ENCODE measurements at places on chromosomes 4 and X.

- DNase-seq: no peak
These were observed 8.4 kb upstream of the JCHAIN start for GRCh38 chr4:70674731-70675130.

DNA sequence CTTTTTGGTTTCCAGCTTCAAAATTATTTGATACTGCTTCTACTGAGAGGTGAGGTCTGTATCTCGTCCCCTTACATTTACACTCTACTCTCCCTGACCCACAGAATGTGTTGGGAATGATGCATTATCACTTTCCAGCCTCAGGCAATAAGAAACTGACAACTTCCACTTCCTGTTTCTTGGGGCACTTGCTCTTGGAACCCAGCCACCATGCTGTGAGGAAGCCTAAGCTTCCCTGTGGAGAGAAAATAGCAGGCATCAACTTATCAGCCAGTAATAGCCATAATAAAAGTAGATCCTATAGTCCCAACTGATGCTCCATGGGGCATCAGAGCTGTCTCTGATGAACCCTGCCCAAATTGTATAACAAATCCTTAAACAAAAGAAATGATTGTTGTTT lies 32.6 kb downstream of the RELL1 start:
- DNase-seq: no peak

GRCh38 chr4:21209860-21210259 lies 509.6 kb downstream of the PACRGL start:
- DNase-seq: no peak

- DNase-seq: no peak
These were observed 60.7 kb upstream of the PLAC1 start for GRCh38 chrX:134718966-134719317.

DNA sequence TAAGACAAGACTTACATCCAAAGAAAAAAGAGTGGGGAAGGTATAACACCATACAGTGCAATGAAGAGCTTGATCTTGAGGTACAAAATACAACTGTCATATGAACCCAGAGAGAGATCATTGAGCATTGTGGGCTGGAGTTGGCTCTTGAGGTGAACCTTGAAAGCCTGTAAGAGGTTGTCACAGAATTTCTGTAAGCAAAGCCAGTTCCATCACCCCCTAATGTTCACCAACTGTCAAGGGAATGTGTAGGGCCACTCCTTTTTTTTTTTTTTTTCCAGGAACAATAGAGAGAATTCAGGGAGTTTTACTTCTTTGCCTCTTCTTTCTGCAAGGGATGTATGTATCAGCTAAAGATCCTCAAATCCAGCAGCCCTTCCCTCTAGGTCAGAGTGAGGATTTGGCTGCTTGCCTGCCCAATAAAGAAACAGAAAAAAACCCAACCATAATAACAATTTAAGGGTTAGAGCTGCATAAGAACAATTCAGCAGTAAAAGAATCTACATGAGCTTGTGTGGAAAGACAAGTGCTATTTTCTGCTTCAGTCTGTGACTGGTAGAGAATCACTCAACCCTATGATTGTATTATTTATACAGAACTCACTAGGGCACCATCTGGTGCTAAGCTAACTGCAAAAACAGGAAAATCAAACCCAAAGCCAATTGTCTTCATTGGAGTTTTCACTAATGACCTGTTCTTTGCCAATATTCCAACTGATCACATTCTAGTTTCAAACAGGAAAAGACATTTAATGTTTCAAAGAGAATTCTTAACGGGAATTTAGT lies 217.5 kb upstream of the TEX13C start:
- DNase-seq: no peak

DNA sequence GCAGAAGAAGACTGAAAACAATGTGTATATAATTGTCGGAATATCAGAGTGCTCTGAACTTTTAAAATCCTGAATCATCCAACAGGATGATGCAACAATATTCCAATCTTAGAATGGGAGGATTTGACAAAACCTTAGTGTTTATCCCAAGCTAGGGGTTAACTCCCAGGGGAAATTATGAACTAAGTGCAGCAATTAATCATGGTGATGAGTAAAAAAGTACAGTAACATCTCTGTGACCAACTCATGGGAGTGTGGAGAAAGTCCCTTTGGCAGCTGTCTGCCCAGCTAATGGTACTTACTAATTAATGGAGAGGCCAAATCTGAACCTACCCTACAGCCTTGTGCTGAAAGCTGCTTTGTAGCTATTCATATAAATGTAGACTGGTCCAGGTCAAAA lies 257.6 kb upstream of the DDX53 start:
- no peak for DNase-seq

DNA sequence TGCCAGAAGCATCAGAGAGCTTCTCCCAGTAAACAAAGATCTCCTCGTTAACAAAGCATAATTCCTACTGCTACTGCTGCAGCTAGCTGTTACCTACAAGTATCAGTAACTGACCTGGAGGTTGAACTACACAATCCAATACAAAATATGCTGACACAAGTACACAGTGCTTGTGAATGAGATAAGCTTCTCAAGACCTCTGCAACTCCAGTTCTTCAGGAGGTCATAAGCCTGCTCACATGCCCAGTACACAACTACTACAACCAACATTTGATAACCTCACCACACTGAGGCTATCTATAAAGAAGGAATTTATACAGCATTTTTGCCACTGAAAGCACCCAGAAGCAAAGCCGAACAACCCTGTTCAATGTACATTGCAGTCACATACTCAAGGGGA lies 66.7 kb upstream of the SMARCAD1 start:
- no peak for DNase-seq

DNA sequence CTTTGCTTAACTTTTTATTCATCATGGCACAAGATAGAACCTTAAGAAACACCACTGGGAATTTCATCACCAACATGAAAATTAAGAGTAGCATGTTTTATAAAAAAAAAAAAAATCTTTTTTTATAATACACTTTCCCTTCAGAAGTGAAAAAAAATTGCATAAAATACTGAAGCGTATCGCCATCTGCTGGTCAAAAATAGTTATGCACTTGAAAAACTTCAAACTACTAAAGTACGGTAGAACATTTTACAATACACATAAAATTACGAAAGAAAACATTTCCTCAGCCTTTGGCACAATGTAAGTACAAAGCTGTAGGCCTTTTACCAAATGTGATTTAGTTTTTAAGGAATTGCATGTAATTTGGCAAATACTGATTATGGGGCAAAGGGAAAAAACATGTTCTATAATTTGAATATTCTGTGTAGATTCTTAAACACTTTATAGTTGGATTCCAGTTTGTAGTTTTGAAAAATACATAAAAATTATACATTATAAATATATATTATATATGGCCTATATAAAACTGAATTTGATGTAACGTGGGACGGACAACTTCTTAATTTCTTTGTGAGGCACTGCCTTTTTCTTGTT lies 26.5 kb downstream of the HCCS start:
- no peak for DNase-seq

GRCh38 chr4:188372058-188372457 lies 232.8 kb downstream of the TRIML1 start:
- DNase-seq: no peak

- no peak for DNase-seq
These were observed 114.5 kb downstream of the ZAR1 start for GRCh38 chr4:48604527-48604926.

GRCh38 chr4:33837043-33837838 lies 2407.1 kb downstream of the ARAP2 start:
- no peak for DNase-seq

GRCh38 chr4:114025176-114025777 lies 45.8 kb upstream of the ARSJ start:
- no peak for DNase-seq

DNA sequence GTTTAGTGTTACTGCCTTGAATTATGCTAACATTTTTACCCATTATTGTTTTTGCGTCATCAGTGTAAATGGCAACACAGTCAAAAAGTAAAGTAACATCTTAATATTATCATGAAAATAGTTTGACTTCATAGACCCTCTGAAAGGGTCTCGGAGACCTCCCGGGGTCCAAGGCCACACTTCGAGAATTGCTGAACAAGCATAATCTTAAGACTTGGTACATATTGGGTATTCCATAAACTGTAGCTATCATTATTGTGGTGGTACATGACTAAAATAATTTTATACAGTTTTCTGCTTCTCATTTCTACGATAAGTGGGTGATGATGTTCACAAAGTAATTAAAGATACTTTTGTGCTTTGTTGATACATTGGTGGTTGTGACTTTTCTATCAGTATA lies 32.6 kb downstream of the FABP2 start:
- no peak for DNase-seq

- DNase-seq: no peak
These were observed 406.5 kb downstream of the IQCM start for GRCh38 chr4:149409146-149409545.

DNA sequence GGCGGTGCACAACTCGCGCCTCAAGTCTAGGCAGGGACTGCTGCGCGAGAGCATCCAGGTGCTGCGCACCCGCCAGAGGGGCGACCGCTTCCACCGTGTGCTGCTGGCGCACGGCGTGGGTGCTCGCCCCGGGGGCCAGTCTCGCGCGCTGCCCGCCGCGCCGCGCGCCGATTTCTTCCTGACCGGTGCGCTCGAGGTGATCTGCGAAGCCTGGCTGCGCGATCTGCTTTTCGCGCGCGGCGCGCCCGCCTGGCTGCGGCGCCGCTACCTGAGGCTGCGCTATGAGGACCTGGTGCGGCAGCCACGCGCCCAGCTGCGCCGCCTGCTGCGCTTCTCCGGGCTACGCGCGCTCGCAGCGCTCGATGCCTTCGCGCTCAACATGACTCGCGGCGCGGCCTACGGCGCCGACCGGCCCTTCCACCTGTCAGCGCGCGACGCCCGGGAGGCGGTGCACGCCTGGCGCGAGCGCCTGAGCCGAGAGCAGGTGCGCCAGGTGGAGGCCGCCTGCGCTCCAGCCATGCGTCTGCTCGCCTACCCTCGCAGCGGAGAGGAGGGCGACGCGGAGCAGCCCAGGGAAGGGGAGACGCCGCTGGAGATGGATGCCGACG lies 1.3 kb downstream of the CHST7 start:
- peak; percentile 21 for DNase-seq

DNA sequence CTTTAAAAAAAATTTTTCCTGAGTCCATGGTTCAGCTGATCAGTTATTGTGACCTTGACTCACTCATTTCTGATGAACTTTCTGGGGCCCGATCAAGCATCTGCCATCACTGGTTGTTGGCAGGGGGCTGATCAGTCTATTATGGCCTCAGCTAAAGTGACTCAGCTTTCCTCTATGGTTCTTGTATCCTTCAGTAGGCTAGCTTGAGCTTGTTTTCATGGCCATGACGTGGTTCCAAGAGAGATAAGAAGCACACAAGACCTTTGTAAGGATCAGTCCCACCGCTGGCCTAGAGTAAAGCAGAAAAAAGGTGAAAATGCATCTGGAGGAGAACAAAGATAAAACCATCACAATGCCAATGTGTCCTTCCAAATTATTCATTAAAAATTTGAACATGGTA lies 29.8 kb upstream of the EPGN start:
- no peak for DNase-seq

GRCh38 chr4:186840222-186840701 lies 116.6 kb upstream of the FAT1 start:
- no peak for DNase-seq

DNA sequence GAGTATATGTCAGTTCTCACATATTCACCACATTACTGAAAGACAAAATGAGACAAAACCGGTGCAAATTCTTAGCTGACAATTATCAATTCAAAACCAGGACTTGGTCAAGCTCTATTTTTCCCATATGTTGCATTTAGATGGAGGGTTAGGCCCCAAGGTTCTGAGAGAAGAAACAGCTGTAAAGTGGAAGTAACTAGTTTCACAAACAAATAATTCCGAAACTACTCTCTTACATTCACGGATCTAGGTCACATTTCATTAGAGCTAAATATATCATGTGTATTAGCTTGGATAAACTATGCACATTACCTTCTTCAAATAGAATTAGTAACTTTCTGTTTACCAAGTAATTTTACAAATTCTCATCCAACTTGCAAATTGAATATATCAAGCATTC lies 3.7 kb upstream of the GABRA2 start:
- no peak for DNase-seq

GRCh38 chr4:142519342-142519741 lies 326.8 kb downstream of the INPP4B start:
- no peak for DNase-seq

DNA sequence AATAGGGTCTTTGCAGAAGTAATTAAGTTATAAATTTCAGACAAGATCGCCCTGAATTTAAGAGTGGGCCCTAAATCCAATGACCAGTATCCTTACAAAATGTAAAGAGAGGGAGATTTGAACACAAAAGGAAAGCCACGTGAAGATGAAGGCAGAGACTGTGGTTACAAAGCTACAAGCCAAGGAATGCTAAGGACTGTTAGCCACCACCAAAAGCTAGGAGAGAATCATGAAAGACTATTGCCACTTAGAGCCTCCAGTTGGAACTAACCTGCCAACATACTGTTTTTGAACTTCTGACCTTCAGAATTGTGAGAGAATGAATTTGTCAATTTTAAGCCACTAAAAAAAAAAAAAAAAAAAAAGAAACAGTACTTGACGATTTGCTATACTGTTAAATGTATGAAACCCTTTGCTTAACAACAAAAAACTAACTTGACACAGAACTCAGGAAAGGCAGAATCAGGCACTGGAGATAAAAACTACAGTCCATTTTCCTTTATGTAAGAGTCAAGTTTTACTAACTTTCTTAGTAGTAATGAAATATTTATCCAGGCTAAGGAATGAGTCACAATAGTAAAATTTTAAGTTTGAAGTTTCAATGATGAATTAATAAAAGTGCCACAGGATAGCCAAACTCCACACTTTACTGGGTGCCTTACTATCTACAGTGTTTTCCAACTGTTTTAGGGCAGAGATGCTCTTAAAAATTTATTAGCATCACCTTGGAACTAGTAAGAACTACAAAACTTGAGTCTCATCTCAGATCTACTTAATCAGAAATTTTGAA lies 25.1 kb downstream of the DHX15 start:
- no peak for DNase-seq

- DNase-seq: no peak
These were observed 10.1 kb downstream of the SCARB2 start for GRCh38 chr4:76203541-76203940.

GRCh38 chr4:101347557-101348366 lies 436 bp upstream of the PPP3CA start:
- DNase-seq: peak; percentile 99

DNA sequence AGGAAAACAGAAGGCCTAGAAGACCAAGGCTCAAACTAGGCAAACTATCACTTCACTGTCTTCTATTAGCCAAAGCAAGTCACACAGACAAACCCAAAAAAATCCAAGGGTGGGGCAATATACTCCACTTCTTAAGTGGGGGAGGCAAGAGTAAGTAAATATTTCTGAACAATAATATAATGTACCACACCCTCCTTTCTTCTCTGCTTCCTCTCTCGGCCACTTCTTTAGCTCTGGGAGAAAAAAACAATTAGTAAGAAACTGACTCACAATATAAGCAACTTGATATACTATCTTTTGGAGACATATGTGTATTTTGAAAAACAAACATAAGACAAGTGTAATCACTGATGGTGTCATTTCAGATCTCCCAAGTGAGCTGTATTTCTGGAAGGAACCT lies 14.8 kb downstream of the DCAF8L1 start:
- DNase-seq: no peak

GRCh38 chr4:87391576-87392054 lies 627 bp upstream of the HSD17B11 start:
- DNase-seq: no peak

GRCh38 chrX:109844986-109845385 lies 111.9 kb upstream of the ACSL4 start:
- no peak for DNase-seq

Data from activated T-helper 1 cell treated with Interleukin-2 at 50 U/mL for 16 hours (primary cell).